ENCODE measurements at places on chromosomes 7 and 10.

DNA sequence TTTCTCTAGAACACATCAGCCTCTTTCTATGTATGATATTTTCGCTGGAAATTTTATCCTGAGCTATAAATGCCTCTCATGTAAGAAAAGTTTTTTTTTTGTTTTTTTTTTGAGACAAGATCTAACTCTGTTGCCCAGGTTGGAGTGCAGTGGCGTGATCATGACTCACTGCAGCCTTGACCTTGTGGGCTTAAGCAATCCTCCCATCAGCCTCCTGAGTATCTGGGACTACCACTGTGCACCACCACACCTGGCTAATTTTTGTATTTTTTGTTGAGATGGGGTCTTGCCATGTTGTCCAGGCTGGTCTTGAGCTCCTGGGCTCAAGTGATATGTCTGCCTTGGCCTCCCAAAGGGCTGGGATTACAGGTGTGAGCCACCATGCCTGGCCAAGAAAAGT lies 80.4 kb downstream of the ADK start:
- DNase-seq = no peak

- no peak for DNase-seq
Observed at GRCh38 chr10:1550616-1551015, 186.7 kb downstream of the ADARB2 start.

DNA sequence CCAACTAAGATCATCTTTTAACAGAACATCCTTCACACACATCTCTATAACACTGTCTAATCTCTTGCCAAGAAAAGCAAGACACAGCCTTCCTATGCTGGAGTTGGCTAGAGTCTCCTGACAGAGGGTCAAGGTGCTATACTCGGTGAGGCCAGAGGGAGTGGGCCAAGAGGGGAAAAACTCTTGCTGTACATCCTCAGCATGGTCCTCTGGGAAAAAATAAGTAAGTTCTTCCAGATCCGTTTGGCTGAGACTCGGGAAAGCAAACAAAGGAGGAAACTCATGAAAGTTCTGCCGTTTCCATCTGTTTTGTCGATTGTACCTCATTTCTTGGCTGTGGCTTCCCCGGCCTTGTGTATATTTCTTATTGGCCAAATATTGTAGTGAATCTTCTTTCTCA lies 33.9 kb downstream of the VWDE start:
- DNase-seq = no peak

DNA sequence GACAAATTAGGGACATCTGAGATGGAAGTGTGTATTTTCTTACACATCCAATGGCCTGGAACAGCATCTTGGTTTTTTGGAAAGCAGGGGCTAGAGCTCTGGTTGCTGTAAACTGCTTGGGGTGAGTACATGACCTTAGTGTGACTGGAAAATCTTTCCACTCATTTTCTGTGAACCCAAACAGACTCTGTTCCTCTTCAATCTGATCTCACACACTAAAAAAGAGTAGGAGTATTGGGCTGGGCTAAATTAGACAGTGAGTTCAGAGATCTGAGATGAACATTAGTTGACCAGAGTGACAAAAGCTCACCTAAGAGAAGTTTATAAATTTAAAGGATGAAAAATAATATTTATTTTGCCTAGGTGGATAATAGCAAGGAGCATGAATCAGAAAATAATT lies 59.2 kb downstream of the OR13A1 start:
- DNase-seq = no peak

GRCh38 chr10:101155896-101156295 lies 24.8 kb downstream of the TLX1 start:
- DNase-seq = no peak

DNA sequence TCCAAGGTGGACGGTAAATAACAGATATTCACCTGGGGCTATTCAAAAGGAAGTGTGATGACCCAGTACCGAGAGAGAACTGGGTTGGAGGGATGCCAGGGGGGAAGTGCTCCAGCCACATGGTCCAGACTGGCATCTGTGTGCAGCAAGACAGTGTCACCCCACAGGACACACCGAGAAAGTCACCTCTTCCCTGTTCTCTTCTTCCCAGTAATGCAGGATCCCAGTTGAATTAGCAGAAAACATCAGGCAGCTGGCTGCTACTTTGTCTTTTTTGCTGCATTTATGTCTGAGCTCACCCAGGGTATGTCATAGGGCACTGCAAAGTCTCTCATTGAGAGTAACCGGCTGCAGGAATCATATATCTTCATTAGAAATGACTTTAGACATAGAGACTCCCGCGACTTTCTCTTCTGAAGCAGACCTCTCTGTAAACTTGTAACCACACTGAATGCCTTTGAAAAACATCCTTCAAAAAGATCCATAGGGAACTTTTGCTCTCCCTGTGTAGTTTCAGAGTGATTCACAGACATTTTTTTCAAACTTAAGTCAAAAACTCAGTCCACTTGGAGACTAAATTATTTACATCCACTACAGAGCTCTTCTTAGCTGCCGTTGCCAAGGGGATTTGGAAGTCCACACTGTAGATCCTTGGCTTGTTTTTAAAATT lies 609.0 kb upstream of the DPP6 start:
- no peak for DNase-seq

DNA sequence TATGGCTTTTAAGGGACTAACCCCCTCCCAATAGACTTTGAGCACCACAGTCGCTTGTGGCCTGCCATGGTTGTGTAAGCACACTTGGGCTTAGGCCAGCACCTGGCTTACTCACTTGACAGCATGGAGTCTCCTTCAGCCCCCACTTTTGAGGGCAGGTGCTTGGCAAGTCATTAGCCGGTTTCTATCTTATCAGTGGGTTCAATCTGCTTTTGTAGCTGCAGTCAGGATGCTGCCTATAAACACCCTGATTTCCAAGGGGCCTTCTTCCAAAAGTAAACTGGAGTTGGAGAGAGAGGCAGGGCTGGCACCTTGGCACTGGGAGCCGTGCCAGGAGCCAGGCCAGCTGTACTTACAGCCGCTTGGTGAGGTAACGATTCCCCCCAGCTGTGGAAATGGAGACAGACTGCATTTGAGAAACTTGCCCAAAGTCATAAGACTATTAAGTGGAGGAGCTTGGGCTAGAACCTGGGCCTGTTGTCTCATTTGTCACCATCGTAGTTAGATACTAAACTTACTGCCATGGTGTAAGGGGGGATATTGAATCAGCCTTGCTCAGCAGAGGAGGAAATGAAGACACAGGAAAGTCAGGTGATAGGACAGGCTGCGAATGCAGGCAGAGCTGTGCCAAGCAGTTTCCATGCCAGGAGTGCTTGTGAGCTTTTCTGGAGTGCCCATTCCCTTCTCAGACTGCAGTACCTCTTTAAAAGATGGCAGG lies 92.2 kb upstream of the EFCAB10 start:
- DNase-seq = no peak

DNA sequence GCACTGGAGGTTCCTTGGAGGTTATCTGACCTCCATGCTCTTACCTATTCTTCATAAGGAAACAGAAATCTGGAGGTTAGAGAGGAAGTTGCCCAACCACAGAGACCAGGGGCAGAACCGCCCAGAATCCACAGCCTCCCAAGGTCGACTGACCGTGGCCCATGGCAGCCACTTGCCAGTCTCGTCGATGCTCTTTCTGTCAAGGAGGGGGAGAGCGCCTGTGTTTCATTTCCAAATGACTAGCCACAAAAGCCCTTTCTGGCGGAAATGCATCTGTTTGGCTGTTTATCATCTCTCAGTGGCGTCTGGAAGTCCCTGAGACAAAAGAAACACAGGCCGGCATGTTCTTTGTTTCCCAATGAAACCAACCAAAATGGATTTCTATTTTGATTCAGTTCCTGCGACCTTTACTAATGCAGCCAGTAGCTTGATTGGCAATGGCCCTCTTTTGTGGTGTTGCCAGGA lies 2.9 kb downstream of the RAMP3 start:
- no peak for DNase-seq

- DNase-seq = peak; percentile 29
Observed at GRCh38 chr10:63520500-63521415, at the start of gene REEP3. REEP3 (plus strand) TSS chr10:63521401; CDS start chr10:63521546, 145 bp downstream.

GRCh38 chr10:110524859-110525232 lies 27.1 kb downstream of the DUSP5 start:
- DNase-seq = no peak

DNA sequence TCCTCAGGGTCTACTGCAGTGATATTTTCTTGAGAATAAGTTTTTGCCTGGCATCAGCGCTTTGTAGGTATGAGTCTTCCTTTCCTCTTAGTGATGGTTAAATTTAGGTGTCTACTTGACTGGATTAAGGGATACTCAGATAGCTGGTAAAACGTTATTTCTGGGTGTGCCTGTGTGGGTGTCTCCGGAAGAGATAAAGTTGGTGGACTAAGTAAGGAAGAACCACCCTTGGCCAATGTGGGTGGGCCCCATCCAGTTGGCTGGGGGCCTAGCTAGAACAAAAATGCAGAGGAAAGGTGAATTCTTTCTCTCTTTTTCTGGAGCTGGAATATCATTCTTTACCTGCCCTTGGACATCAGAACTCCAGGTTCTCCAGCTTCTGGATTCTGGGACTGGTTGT lies 138.8 kb downstream of the ADCYAP1R1 start:
- DNase-seq = no peak

DNA sequence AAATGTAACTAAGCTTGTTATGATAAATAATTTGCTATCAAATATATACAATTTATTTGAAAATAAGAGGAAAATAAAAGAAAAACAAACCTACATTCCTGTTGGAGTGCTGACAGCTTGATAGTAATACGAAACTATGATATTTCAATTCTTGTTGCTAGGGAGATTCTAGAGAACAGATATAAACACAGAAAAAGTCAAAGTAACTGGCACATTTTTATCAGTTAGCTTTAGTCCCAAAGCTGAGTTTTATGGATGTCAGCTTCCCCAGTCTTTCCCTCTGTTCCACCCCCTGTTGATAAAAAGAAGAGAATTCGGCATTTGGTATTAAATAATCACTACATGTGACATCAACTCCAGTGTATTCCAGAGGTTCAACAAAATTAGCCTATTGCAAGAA lies 1134.0 kb downstream of the XPNPEP1 start:
- DNase-seq = no peak

DNA sequence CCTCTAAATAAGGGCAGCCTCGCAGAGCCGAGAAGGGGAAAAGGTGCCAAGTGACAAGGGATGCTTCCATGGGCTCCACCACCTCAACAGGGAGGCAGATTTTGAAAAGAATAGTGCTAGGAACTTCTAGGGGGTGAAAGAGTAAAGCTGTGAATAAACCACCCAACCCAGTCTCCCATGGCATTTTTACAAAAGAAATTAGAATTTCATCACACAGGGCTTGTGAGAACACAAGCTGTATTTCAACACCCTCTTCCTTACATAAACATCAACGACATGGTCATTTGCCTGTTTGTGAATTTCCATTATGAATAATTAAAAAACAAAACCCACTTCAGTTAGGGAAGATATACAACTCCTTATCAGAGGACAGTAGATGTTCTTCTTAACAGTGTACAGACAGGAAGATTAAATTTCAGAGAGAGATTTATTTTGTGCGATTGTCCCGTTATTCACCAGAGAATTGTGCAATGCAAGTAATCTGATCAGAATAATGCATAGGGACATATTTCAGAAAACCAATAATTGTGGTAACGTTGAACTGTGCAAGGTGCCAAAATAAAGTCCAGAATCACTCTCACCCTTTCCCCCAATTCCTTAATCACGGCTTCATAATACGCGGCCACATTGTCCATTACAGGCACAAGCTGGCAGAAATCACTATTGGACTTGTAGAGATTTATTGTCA lies 207.8 kb upstream of the MGMT start:
- no peak for DNase-seq

- no peak for DNase-seq
Observed at GRCh38 chr10:7243873-7244272, 167.0 kb downstream of the SFMBT2 start.

- no peak for DNase-seq
Observed at GRCh38 chr7:129258649-129259389, 34.0 kb downstream of the AHCYL2 start.

DNA sequence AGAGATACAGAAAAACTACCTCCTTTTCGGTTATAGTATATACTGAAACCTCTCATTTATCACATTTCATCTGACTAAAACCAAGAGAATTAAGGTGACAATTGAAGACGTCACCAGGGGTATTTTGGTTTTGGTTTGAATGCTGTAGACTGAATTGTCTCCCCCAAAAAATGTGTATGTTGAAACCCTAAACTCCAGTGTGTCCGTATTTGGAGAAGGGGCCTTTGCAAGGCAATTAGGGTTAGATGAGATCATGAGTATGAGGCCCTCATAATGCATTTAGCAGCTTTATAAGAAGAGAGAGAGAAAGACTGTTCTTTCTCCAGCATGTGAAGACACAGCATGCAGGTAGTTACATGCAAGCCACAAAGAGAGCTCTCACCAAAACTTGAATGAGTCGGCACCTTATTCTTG lies 59.5 kb downstream of the CACNA2D1 start:
- no peak for DNase-seq

DNA sequence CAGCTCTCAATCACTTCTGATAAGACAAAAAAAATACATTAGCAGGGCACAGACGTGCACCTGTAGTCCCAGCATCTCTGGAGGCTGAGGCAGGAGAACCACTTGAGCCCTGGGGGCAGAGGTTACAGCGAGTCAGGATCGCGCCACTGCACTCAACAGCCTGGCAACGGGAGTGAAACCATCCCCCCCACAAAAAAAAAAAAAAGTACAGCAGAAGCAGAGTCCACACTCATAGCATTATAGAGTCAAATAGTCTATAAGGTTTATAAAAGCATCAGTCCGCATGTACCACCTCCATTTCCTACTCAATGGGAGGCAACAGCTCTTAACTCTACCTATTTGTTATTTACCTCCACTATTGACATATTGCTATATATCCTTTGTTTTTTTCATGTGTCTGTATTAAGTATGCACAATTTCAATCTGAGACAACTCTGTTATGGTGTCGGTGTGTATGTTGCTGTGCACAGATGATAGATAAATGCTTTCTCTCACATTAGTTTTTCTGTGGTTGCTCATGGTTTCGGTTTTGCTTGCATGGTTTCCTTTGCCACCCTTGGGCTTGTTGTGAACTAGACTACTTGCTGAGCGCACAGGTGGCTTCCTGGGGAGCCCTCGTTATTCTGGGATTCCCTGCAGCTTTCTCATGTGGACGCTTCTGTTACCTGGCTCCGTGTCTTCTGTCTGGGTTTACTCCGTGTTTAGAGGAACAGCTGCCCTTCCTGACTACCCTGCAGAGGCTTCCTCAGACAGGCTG lies 40.4 kb downstream of the PROSER2 start:
- peak; percentile 25 for DNase-seq

GRCh38 chr7:22120391-22121053 lies 174.8 kb upstream of the CDCA7L start:
- no peak for DNase-seq

DNA sequence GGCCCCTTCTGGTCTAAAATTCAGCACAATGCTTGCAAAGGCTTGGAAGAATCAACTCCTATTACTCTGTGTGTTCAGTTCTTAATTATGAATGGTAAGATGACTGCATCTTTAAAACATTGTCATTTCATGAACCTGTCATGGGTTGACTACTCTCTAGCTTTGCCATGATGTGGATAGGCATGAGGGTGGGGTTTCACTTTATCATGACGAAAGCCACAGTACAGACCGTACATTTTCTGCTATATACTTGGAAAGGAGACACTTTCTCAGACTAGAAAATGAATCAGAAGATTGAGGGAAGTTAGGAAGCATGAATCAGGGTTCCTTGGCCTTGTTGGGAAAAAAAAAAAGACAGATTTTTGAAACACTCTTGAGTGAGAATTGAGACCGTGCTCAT lies 19.7 kb upstream of the MSRB2 start:
- no peak for DNase-seq

- DNase-seq = no peak
Observed at GRCh38 chr7:150857276-150858055, 5.1 kb downstream of the AOC1 start.

All from activated CD4-positive, CD25-positive, alpha-beta regulatory T cell (primary cell).